HT-29 (cell line): ENCODE measurements at places on chromosomes 12 and 14. TPM values are rescaled to one million over a fixed set of nuclear protein-coding genes. Genes with fewer than 3 reads are reported as not detected.

DNA sequence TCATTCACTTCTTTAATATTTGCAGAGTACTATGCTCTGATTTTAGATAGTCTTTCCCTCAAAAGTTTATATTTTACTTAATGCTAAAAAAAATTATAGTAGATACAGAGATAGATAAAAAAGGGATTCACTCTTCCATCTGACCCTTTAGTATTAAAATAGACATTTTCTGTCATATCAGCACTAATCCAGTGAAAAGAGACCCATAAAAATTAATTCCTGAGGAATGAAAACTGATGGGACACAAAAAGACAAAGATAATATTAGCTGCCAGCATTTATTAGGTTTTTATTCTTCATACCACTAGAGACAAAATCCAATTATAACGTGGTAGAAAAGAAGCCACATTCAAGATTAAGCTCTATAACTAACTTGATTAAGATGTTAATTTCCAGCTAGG is 45.3 kb downstream of the SOS2 start:
- no peak for DNase-seq

DNA sequence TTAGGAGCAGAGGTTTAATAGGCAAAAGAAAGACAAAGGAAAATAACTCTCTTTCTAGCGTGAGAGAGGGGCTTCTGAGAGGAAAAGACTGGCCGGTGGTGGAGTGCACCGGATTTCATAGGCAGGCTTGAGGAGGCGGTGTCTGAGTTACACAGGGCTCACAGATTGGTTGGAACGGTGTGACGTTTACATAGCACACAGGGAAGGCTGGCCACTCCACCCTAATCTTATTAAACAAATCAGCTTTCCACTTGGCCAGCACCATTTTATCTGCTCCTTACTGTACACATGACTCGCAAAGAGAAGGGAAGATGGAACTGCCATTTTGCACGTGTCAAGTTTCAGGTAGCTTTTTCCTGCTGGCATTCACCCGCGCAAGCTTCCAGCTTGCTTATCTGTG is 587.7 kb downstream of the RPL10L start:
- DNase-seq, result no peak

GRCh38 chr14:30849354-30849753 is 25.0 kb upstream of the COCH start:
- DNase-seq, result no peak

GRCh38 chr12:1262011-1262410 is 271.0 kb downstream of the ERC1 start:
- DNase-seq, result no peak

GRCh38 chr12:119235197-119235751 is 56.5 kb downstream of the HSPB8 start:
- DNase-seq, result no peak

- DNase-seq, result no peak
Observed at GRCh38 chr12:50924131-50924438, 28.3 kb upstream of the HIGD1C start.

GRCh38 chr12:105561546-105562198 is 231.2 kb downstream of the C12orf75 start:
- no peak for DNase-seq

Gene GALNT9
- total RNA-seq, result not detected in 2 replicates

Gene DIO2
- not detected in 2 replicates for total RNA-seq

Gene SRRM4
- not detected in 2 replicates for total RNA-seq

Gene GLI1
- total RNA-seq, result 2.0 and 4.2 TPM in 2 replicates
